Activated T-cell treated with anti-CD3 and anti-CD28 coated beads, Interleukin-2, amount 50 U/mL, for 4 hours (primary cell): ENCODE measurements at places on chromosomes 4 and X. TPM values are rescaled to one million over a fixed set of nuclear protein-coding genes. Genes with fewer than 3 reads are reported as not detected.

GRCh38 chr4:138999666-139000065 is 15.9 kb upstream of the NOCT start:
- no peak for DNase-seq

GRCh38 chrX:101619364-101619763 is 1.6 kb upstream of the ARMCX6 start:
- no peak for DNase-seq

GRCh38 chr4:107561481-107561880 is 158.6 kb downstream of the PAPSS1 start:
- DNase-seq, result no peak

DNA sequence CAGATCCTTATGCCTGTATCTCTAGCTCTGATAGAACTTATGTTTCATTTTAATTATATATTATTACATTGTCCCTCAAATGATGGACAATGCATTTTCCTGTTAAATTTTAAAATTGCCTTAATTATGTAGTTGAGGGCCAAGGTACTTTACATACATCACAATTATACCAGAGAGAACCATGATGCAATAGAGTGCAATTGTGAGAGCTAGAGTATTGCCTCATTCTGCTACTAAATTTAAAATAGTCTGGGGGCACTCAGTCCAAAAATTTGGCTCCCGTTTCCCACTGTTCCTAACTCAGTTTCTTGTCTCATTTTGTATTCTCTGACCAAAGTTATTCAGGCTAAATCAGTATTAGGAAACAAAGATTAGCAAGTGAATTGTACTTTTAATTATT is 378.5 kb upstream of the ZFP42 start:
- DNase-seq, result no peak

DNA sequence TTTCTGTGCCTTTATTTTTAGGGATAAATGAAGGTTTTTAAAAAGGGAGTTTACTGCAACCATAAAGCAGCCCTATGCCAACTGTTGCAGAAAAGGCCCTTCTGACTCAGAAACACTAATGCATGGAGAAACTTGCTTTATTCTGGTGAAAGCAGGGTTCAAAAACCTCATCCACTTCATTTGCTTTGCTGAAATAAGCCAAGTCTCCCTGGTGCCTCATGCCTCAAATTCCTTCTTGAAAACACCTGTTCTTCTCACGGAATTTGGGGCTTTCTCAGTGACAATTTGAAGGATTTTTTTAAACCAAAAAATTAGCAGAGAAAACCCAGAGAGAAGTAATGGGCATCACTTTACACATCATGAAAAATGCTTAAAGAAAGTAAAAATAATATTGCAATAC is 349.0 kb downstream of the PCDH7 start:
- no peak for DNase-seq

The DLG3 gene
- 9.0 TPM for total RNA-seq

- DNase-seq, result no peak
Observed at GRCh38 chr4:119655111-119655837, 26.7 kb upstream of the PDE5A start.

DNA sequence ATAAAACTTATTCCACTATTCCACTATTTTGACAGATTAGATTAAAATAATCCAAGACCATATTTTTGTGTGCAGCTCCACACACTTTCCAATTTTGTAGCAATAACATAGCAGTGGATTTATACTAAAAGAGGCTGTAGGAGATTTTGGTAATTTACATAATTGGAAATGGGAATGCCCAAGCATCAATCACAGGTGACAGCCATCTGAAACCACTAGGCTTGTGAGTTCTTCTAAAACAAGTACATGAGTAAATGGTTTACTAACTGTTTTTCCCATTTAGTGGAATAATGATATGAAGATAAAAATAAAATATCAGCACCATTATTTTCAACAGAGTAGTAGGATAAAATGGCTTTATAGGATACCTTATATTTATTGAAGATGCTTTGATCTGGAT is 4.4 kb downstream of the ANK2 start:
- DNase-seq, result no peak

DNA sequence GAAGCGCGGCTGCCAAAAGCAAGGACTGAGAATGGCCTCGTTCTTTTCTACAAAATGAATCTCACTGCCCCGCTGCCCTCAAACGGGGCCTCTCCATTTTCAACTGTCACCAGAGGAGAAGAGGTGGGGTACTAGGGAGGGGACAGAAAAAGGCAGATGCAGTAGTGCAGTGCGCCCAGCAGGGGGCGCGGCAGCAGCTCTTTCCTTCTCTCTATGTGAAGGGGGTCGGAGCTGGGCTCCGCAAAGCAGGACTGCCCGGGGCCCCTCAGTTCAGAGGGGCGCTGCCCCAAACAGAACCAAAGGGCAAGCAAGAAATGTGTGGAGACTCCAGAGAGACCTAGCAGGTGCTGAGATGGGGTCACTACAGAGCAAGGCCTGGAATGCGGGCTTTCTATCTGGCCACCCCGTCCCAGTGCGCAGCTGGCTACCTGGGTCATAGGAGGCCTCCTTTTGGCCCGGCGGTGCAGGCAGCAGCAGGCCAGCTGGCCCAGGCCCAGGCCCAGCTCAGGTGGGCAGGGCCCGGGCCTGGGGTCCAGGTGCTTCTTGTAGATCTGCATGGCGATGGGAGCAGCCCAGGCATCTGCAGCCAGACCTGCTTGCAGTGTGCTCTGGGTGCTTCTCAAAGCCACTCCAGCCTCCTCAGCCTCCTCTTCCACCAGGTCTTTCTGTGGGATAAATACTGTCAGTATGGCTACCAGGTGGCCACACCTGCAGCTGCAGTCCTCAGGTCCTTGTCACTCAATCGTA is 5.9 kb downstream of the IRAK1 start:
- DNase-seq, result peak; percentile 51

- DNase-seq, result no peak
Observed at GRCh38 chr4:96063639-96064038, 223.7 kb downstream of the PDHA2 start.

DNA sequence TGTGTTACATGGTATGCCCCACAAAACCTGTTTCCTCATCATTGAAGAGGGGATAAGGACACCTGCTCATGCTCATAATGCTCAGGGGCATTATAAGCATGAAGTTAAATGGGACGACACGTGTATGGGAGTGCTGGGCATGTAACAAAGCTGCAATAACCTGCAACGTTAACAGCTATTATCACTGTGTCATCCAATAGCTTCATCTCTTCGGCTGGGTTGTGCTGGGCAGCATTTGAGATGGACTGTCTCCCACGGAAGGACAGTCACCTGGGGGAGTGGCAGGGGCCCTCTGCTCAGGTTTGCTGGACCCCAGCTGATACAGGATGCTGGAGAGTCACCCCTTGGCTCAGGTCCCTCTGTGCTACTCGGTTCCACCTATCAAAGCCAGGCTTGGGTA is 94.5 kb downstream of the NSUN7 start:
- DNase-seq, result no peak

DNA sequence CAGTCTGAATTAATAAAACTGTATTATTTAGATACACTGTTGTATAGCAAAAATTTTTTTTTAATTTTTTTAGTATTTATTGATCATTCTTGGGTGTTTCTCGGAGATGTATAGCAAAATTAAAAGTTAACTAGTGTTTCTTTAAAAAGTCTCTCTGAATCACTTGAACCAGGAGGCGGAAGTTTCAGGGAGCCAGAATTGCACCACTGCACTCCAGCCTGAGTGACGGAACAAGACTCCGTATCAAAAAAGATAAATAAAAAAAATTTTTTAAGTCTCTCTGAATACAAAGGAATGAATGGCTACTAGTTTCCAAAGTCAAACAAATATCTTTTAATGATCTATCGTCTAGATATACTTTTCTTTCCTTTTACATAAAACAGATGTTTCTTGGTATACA is 64.4 kb downstream of the ELF2 start:
- DNase-seq, result no peak

DNA sequence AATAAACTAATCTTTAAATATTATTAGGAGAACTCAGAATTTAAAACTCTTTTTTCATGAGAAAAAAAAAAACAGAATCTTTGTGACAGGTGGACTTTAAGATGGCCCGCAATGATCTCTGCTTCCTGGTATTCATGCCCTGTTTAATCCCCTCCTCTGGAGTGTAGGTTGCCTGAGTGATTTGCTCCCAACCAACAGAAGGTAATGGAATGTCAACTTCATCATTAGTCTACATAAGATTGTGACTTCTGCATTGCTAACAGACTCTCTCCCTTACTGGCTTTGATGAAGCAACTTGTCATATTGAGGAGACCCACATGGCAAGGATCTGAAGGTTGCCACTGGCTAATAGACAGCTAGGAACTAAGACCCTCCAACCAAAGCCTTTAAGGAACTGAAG is 88.8 kb downstream of the CORIN start:
- no peak for DNase-seq

GRCh38 chr4:10080589-10081217 is 35.9 kb downstream of the WDR1 start:
- no peak for DNase-seq

- DNase-seq, result no peak
Observed at GRCh38 chr4:25437926-25438325, 60.9 kb downstream of the ANAPC4 start.

- DNase-seq, result no peak
Observed at GRCh38 chrX:41250867-41251266, 83.1 kb upstream of the DDX3X start.

- DNase-seq, result peak; percentile 36
Observed at GRCh38 chrX:129540068-129540653, at the start of gene OCRL. TSS of gene OCRL (plus strand) at chrX:129540259. CDS start at chrX:129540440, 181 bp downstream.

- no peak for DNase-seq
Observed at GRCh38 chrX:10171249-10171648, 14.5 kb downstream of the CLCN4 start.

The POU3F4 gene
- not detected for total RNA-seq

The UGT2B15 gene
- 0.16 TPM for total RNA-seq

- no peak for DNase-seq
Observed at GRCh38 chr4:181157647-181158046, 1085.6 kb upstream of the TENM3 start.

The IL2 gene
- 1,317 TPM for total RNA-seq

The CLDN34 gene
- not detected for total RNA-seq

GRCh38 chrX:54785901-54786300 is 12.2 kb downstream of the ITIH6 start:
- DNase-seq, result no peak

The CACNA1F gene
- total RNA-seq, result 0.19 TPM

The BEX2 gene
- 17.9 TPM for total RNA-seq
